Eye (tissue), 1 donor: ENCODE measurements at places on chromosomes 12 and 14.

DNA sequence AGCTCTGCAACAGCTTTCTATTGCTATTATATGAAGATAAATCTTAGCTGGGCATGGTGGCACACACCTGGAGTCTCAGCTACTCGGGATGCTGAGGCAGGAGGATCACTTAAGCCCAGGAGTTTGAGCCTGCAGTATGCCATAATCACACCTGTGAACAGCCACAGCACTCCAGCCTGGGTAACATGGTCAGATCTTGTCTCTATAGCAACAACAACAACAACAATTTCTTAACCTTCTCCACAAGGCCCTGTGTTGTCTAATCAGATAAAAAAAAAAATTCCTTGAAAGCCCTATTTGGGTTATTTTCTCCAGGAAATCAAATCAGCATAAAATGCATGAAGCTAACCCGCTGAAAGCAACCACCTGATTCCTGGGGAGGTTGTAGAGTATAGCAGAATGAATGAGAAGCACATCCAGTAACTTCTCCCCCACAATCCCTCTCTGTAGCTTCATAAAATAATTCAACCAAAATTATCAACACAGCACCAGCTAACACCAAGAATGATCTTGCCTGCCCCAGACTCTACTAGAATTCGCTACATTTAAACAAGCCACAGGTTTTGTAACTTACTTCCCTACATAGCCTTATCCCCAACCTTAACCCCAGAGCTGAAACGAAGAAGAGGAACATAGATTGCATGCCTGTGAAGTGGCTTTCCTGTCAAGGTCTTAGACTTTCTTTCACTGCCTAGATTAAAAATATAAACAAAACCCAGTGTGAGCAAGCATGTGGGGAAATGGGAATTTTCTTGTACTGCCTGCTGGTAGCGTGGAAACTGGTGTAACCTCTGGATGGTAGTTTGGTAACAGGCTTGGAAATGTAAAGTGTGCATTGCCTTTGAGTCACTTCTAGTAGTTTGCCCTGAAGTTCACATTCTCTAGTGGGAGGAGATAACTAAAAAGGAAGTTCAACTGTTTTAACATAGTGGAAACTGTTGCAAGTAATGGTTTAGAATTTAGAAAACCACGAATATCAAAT lies 6.0 kb upstream of the STK38L start:
- no peak for DNase-seq

DNA sequence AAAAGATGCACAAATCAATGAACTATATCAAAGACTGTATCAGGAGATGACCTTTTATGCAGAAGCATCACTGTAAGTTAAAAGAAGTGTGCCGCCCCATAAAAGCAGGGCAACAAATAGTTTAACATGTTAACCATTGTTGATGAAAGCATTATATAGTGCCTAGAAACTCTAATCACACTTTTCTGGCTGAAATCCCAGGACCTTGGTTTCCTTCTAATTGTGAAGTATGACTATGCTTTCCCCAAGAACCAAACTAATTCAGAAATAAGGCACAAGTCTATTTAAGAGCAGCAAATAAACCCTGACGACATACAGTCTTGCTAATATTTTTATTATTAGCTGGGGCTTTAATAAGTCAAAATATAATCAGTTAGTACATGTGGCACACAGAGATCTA lies 21.7 kb downstream of the RACGAP1 start:
- DNase-seq = no peak

GRCh38 chr14:86217523-86217922 lies 687.6 kb downstream of the FLRT2 start:
- no peak for DNase-seq

DNA sequence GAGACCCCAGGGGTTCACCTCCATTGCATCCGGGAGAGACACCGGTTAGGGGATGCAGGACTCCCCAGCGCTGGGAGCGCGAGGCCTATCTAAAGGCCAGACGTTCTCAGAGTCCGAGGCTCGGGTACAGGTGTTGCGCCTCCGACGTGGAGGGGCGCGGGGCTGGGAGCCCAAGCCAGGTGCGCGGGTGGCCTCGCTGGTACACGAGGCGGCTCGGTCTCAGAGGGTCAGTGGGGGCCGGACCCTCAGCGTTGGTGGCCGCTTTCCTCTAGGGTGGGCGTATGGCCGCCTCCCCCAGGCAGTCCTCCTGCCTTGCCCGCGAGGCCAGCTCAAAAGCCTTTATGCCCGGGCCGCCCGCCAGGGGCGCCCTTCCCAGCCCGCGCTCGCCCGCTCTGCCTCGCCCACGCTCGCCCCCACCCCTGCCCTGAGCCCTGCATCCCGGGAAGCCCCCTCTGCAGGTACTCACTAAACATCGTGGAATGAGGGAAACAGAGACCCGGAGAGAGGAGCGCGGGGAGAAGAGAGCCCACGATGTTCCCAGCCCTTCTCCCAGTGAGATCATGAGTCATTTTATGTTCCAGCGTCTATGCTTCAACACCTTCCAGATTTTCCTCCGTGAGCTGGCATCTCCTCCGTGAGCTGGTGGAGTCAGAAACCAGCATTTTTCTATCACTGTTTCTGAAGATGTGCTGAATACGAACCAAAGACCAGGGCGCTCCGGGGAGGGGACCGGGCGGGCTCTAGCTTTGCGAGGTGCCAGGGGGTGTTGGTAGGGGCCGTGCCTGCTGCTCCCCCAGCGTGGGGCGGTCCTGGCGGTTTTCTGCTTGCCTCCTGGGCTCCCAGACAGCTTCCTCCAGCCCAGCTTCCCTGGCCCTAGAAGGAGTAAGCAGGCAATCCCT lies 73.8 kb downstream of the DIO3 start:
- no peak for DNase-seq

- DNase-seq = peak; percentile 56
These were observed 143.9 kb upstream of the NAV3 start for GRCh38 chr12:77686760-77687159.

DNA sequence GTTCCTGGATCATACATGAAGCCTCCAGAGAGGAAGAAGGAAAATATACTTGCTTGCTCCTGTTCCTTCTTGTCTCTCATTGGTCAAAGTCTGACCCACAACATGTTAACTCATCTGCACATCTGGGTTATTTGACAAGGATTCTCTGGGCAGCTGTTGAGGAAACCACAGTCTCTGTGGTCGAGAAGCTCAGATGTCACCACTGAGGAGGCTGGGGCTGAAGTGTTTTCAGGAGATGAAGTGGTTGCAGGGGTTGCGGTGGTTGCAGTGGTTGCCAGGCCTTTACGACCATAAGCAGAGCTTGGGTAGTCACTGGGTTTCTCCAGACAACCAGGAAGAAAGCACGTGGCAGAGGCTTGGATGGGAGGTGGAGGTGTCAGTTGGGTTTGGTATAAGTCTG lies 265.0 kb upstream of the LRIG3 start:
- no peak for DNase-seq

DNA sequence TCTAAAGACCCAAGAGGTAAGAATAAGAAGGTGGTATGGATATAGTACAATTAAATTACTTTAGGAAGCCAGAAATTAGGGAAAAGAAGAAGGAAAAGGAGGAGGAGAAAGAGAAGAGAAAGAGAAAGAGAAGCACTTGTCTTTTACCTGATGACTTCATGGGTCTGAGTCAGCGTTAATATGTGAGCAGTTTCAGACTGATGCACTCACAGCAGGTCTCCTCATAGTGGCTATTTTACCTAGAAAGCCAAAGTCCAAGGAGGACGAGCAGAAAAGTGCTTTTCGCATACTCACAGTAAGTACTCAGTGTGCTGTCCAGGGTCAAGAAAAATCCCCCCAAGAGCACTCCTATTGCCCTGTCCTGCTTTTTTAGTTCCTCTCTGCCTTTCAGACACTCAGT lies 222.1 kb downstream of the C12orf42 start:
- no peak for DNase-seq

DNA sequence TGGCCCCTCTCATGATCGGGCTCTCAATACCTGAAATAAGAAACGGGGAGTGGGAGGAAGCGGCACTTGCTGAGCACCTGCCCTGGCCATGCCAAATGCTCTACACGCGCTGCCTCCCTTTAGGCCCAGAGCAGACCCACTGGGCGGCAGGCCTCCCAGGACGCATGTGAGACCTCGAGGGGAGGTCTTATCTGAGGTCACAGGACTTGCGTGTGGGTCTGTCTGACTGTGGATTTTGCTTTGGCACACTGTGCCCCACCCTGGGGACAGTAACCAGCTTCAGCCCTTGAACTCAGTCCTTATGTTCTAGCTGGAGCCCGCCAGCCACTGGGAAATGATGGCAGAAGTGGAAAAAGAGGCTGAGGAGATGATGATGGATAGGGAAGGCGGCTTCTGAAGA lies 91.8 kb downstream of the RBM19 start:
- DNase-seq = no peak

- peak; percentile 81 for DNase-seq
These were observed 180.2 kb downstream of the ACSS3 start for GRCh38 chr12:81257947-81258551.

DNA sequence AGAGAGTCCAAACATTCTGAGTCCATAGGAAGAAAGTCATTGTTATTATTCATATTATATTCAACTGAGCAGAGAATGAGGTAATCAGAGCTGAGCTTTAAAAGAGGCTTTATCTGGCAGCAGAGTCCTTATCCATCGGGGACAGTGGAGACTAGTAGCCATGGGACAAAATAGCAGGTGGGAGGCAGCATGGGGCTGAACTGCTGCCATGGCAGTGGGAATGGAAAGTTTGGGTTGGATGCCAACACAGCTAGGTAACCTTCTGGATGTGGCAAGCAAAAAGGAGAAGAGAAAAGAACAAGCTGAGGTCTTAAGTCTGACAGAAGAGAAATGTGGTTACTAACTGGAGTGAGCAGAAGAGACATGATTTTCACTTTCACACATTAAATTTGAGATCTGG lies 71.0 kb upstream of the CDKN3 start:
- no peak for DNase-seq

DNA sequence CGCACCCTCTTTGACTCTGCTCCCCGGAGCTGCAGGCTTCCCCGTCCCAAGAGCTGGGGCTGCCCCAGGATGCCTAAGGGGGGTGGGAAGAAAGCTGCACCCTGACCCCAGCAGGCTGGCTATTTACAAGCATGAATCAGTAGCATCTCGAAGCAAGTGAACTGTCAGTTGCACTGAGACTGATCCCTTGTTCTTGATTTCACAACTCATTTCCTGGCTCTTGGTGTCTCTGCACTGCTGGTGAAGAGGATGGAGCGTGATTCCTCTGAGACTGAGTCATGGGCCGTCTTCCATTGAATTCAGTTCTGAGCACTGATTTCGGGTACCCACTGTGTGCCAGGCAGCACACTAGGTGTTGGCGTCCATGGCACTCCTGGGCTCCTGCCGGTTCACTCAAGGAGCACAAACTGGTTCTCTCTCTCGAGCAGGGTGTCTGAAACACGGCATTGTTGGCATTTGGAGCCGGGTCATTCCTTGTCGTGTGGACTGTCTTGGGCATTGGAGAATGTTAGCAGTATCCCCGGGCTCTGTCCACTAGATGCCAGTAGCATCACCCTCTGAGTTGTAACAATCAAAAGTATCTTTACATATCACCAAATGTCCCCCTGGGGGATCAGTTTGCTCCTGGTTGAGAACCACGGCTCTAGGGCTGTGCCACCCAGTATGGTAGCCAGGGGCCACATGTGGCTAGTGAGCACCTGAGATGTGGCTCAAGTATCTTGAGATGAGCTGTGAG lies 86.9 kb downstream of the RIN3 start:
- no peak for DNase-seq

- no peak for DNase-seq
These were observed 153.3 kb downstream of the NTF3 start for GRCh38 chr12:5585178-5585577.

- no peak for DNase-seq
These were observed 592.0 kb downstream of the KCNH5 start for GRCh38 chr14:62453226-62453625.

GRCh38 chr12:50282721-50283228 lies 545 bp downstream of the LIMA1 start:
- peak; percentile 65 for DNase-seq

- no peak for DNase-seq
These were observed 1170.7 kb downstream of the BCL11B start for GRCh38 chr14:98101323-98101722.

DNA sequence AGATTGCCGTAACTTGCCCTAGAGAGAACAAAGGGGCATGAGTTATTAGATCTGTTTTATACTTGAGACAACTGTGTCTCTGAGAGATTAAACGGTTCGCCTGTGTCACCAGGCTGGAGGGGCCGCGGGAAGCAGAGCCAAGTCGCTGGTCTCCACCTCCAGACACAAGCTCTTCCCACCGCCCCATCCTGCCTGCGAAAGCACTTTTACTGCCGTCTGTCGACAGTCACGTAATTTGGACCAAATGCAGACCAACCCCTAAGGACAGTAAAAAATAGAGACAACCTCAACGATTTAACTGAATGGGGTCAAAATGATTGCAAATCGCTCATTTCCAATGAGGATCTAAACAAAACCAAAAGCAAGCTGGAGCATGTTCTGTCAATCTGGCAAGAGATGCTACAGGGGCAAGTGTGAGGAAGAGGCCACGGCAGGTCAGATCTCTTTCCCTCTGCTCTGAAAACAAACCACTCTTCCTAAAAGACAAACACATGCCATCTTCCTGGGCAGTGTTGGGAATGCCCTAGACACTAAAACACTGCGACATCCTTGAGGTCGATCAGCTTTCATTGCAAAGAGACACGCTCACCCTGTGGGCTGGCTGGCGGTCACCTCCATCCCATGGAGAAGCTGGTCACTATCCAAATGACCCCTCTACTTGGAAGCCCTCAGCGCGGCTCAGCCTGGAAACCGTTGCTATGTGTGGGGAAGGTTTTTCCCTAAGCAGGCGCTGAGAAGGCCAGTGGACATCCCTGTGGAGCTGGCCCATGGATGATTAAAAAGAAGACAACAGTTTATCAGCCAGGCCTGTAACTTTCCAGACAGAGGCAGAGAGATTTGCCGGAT lies 17.1 kb downstream of the GSC start:
- no peak for DNase-seq

DNA sequence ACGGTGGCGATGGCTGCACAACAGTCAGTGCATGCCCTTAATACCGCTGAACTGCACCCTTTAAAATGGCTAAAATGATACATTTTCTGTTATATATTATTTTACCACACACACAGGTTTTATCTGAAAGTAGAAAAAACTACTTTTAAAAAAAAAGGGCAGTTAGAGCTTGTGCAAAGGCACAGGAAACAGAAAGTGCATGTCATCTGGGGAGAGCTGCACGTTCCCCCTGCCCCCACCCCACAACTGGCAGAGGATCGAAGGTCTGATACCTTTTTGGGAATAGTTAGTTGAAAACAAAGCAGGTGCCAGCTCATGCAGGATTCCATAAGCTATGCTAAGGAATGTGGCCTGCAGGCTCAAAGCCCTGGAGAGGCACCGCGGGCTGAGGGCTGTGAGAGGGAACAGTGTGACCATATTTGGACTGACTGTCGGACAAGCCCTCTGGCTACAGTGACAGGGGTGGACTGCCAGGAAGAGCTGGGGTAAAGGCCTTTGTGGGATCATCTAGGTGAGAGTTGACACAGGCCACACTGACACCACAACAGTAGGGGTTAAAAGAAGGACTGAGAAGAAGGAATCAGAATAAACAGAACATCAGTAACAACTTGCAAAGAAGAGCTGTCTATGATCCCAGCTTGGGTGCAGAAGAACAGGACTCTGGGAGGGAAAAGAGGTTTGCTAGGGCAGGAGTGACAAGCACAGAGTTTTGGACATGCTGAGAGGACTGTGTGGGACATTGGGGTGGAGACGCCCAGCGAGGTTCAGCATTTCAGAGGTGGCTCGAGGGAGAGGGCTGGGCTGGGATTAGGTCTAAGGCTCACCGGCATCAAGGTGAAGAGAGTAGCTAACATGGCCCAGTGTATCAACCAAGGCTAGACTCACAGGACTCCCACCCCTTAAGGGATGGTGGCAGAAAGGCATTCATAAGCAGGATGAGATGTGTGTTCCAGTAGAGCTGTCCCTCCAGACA lies 54.6 kb downstream of the ACTN1 start:
- no peak for DNase-seq
